Stimulated activated CD4-positive, alpha-beta T cell treated with anti-CD3 and anti-CD28 coated beads, Interleukin-1b, Interleukin-23, amount 100 ng/mL, for 1 hour (primary cell): ENCODE measurements at places on chromosomes 11 and 22.

- DNase-seq: no peak
Observed at GRCh38 chr11:76086743-76087635, 119.3 kb downstream of the WNT11 start.

DNA sequence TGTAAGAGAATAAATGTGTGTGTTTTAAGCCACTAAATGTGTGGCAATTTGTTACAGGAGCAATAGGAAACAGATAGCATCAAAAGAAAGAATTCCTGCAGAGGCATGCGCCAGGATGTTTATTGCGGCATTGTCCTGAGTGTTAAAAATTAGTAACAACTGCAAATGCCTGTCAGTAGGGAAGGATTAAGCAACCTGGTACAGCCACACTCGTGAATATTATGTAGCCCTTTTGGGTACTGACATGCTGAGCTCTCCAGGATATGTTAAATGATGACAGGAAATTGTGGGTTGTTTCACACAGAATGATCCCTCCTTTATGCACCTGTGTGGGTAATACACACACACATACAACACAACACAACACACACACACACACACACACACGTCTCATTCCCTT is 69.7 kb upstream of the MYOD1 start:
- no peak for DNase-seq

DNA sequence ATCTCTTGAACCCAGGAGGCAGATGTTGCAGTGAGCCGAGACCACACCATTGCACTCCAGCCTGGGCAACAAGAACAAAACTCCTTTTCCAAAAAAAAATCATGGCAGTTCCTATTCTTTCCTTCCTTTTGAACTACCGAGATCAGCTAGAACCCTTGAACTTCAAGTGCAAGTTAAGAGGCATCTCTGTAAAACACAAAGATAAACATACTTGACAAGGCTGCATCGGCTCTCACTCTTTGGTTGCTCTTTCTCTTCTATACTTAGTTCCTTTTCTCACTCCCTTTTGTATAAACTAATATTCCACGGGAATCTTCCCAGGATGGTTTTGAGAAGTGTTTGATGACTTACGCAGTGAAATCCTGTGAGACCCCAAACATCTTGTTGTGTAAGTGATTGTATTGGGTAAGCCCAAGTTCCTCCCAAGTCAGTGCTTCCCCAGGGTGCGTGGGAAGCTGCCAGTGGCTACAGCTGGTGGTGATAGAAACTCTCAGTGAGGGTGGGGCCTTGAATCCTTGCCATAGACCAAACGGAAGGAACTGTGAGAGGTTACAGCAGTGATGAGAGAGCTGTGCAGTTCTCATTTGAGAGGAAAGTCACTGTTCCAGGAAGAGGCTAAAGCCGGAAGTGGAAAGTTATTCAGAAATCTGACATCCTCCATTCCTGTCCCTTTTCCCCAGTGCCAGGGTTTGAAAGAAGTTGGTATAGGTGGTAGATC is 24.1 kb upstream of the CDC42EP2 start:
- DNase-seq: no peak

DNA sequence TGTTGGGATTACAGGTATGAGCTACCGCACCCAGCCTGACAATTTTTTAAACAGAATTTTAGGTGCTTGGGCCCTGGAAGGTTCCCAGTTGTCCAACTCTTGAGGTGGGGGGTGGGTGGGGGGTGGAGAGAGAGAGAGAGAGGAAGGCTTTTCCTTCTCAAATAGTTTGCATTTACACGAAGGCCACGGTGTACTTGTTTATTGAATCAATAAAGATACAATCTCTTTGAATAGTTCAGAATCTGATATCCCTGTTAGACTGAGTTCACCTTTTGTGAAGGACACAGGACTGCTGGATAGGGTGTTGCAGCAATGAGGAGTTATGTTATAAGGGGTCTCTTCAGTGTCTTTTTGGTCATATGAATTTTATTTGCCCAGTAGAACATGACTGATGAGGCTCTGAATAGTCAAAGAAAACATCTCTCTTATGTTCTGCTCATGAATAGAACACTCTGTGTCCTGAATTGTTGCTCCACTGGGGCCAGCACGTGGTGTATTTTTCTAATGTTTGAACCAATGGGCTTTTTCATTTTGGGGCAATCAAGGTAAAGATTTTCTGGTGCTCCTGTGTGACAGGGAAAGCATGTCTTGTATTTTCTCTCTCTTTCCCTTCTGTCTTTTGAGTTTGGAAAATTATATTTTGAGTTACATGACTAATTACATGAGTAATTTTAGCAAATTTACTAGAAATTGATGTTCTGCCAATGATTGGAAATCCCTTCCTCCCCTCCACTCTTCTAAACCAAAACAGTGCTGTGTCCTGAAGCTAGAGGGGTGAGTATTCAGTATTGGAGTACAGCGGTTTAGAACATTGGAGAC is 61.7 kb downstream of the PTPRJ start:
- no peak for DNase-seq

DNA sequence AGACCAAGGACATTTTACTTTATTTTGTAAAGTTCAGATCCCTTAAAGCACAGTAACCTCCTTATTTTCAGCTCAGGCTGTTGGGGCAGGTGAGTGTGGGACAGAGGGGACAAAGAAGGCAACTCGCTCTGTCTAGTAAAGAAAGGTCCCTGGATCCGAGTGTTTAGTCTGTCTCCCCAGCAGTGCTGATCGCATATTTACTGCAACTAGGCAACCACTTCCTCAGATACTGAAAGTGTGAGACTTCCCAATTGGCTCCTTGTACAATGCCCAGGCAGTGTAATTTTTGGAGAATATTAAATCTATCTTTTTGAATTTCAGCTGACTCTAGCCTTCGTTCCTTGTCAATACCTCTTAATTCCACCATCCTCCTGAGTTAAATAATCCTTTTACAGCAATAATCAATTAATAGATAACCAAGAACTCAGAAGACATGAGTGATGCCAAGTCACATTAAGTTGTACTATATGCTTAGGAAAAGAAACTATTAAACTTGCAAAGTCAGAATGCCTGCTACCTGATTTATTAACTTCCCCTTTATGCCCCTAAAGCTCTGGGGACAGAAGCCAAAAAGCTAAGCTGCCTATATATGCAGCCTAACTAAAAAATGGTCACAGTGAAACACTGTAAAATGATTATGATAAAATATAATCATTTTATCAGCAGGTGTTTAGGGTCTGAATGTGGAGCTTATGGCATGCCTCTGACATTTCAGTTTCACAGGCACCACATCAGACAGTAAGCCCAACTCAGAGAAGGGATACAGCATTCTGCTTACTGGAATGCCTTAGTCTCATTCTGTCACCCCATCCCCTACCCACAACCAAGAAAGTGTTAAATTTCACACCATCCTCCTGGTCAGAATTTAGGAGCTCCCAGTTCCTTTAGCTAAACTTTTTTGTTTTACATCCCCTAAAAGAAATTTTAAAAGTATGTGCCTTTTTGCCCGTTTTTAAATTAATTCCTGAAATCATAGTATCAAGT is 138.7 kb downstream of the TRIM44 start:
- DNase-seq: no peak

DNA sequence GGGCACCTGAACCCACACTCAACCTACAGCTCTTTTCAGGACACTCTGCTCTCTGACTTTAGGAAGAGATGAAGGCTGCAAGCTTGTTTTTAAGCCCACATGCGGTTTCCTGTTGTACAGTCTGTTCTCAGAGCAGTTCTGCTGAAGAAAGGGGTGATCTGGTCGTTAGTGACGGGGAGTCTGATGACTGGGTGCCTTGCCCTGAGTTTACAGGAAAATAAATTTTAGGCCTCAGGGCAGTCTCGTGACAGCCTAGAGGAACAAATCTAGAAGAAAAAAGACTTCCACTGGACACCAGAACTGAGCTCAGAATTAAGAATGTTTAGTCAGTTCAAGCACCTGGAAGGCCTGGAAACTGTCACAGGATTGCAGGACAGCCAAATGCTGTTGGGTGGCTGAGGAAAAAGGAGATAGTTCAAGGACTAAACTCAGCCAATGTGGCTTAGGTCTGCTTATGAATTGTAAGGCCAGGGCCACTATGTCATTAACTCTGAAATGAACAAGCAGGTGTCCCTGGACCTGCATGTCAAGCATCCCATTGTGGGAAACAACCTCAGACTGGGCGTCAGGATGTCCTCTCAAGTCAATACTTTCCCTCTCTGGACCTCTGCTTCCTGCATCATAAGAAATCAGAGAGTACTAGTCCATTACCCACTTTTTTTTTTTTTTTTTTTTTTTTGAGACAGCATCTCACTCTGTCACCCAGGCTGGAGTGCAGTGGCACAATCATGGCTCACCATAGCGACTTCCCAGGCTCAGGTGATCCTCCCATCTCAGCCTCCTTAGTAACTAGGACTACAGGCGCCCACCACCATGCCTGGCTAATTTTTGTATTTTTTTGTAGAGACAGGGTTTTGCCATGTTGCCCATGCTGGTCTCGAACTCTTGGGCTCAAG is 5.7 kb downstream of the PIK3IP1 start:
- no peak for DNase-seq

- no peak for DNase-seq
Observed at GRCh38 chr11:68589547-68590216, 94.7 kb upstream of the GAL start.
